ENCODE measurements at places on chromosomes 16 and 17.

DNA sequence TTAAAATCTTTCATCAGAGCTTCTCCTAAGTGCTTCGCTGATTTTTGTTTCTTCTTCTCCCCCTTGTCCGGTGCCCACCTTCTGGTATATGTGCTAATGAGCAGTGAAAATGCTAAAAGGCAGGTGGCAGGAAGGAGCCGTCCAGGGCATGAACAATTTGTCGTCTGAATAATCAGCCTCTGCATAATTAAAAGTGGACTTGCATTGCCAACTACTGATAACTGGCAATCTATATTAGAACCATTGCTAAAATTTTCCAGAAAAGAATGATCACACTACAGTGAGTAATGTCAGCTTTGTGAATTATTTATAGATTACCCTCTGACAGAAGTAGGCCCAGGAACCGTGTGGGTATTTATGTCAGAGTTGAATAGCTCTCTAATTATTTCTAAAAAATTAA is 28.1 kb downstream of the SERPINF1 start:
- DNase-seq = no peak

- no peak for DNase-seq
Measured at GRCh38 chr17:57750895-57751294, 5.8 kb upstream of the CCDC182 start.

GRCh38 chr17:4998027-4998731 is 429 bp downstream of the KIF1C start:
- peak; percentile 34 for DNase-seq

DNA sequence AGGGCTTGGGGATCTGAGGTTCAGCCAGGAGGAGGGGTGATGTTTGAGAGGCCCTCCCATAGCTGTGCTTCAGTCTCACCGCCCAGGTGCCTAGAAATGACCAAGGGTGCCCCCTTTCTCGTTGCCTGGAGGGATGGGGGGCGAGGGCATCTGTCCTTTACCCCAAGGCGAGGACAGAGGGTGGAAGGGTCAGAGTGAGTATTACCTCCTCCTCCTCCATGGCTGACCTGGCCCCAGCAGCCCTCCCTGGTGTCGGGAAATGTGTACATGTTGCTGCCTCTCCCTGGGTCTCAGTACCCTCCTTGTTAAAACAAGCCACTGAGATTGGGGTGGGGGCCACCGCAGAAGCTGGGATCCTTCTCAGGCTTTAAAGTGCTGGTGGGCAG is 2.4 kb downstream of the NECAB2 start:
- DNase-seq = no peak

DNA sequence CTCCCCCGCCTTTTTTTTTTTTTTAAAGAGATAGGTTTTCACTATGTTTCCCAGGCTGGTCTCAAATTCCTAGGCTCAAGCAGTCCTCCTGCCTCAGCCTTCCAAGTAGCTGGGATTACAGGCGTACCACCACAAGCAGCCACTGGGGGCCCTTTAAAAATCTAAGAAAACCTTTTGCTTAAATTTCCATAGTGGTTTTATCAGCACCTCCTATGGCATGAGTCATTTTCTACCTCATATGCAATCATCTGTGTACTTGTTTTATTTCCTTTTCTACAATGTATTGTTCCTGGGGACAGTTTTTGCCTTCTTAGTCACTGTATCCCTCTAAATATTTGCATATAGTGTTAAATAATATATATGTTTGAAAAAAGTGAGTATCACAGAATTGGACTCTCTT is 29.2 kb downstream of the GNA13 start:
- DNase-seq = peak; percentile 85

- DNase-seq = peak; percentile 4
Measured at GRCh38 chr16:49491771-49492761, 118.5 kb downstream of the C16orf78 start.

GRCh38 chr16:5305023-5305422 is 207.4 kb upstream of the EEF2KMT start:
- no peak for DNase-seq

- DNase-seq = peak; percentile 38
Measured at GRCh38 chr17:78993241-78993956, 13.7 kb upstream of the LGALS3BP start.

DNA sequence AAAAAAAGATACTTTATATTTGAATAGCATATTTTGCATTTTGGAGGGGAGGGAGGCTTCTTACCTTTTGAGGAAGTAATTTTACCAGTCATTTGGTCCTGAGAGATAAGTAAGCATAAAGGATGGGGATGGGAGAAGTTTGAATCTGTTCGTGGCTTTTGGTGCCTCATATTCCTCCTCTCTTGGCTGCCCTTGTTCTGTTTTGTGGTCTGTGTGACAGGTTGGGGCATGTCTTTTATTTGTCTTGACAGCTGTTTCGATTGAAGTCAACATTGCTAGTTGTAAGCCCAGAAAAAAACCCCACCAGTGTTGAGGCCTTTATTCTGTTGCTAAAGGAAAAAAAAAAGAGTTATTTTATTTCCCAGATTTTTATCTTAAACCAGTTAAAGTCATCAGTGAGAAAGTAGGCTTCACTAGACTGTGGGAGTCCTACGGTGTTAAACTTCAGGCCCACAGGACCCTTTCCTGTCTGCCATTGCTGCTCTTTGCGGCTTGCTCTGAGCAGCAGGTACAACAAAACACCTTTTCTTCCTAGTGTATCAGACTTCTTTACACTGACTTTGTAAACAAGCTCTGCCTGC is 11.4 kb downstream of the SLC7A6 start:
- no peak for DNase-seq

GRCh38 chr16:11682655-11683096 is 14.4 kb downstream of the SNN start:
- DNase-seq = peak; percentile 97

DNA sequence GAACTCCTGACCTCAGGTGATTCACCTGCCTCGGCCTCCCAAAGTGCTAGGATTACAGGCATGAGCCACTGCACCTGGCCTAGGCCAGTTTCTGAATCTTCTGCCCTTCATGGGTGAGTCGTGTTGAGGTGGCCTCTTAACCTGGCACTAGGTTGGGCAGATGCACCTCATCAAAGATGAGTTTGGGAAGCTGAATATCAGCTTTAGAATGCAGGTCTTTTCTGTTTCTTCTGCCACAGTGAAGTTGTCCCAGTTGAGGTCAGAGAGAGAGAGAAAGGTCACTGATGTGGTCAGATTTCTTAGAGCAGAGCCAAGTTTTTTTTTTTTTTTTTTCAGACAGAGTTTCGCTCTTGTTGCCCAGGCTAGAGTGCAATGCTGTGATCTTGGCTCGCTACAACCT is 111.3 kb upstream of the WSCD1 start:
- no peak for DNase-seq

DNA sequence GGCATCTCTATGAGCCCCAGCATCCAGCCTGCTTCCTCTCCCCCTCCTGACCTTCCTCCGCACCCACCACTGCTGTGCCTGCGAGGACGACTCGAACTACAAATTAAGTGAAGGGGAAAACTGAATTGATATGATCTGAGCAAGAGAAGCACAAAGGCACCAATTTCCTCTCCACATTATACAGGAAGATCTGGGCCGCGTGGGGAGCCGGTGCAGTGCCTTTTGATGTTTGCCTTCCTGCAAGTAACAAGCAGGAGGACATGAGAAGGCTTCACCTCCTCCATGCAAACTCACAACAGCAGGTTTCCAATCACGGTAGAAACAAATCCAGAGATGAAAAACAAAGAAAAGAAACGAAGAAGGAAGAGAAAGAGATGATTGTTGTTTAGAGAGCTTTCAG is 57.8 kb upstream of the MMP2 start:
- DNase-seq = no peak

GRCh38 chr17:78935419-78936323 is 10.5 kb upstream of the TIMP2 start:
- peak; percentile 98 for DNase-seq

- no peak for DNase-seq
Measured at GRCh38 chr16:78844682-78845081, 745.2 kb downstream of the WWOX start.

DNA sequence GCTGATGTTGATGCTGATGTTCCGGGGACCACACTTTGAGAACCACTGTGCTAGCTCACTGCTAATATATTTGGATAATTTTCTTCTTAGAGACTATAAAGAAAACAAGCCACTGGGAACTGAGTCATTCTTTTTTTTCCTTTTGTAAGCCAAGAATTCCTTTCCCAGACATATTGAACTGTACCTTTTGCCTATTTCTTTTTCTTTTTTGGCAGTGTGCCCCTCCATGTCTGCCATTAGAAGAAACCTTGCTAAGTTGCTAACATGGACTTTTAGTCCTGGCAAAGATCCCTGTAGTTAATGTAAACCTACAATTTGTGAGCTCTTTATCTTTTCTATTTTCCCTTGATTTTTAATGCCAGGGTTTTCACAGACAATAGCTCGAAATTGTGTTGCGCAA is 17.3 kb upstream of the ERCC4 start:
- DNase-seq = peak; percentile 32

GRCh38 chr17:1580979-1581676 is 18.5 kb upstream of the PITPNA start:
- DNase-seq = no peak

DNA sequence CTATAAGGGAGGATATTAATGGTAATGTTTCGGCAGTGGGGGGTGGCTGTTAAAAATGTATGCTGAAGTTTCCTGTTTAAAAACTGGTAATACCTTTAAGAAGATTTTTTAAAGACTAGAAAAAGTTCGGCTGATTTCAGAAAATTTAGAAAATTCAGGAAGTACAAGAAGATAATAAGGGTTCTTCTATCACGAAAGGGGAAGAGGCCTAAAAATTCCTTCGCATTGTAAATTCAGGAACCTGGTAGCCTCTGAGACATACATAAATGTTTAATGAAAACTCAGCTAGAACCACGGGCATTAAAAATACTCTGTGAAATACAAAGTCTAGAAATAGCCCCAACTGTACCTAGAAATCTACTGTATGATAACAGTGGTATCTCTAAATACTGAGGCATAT is 181.2 kb downstream of the PARN start:
- no peak for DNase-seq

DNA sequence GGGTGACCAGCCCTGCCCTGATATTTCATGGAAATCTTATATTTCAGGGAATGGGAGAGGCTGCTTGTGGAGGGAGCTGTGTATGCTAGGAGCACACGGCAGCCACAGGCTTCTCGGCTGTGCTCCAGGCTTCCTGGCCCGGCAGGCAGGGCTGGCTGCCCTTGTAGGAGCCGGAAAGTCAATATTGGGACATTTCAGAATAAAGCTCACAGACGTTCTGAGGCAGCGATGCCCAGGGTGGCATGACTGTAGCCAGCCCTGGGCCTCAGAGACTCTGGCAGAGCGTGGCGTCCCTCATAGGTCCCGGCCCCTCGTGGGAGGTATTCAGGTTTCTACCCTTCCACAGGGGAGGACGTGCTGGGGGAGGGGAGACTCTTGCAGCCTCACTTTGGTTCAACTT is 65.7 kb downstream of the BANP start:
- DNase-seq = no peak

- peak; percentile 59 for DNase-seq
Measured at GRCh38 chr17:81153340-81153803, 11.9 kb upstream of the PVALEF start.

DNA sequence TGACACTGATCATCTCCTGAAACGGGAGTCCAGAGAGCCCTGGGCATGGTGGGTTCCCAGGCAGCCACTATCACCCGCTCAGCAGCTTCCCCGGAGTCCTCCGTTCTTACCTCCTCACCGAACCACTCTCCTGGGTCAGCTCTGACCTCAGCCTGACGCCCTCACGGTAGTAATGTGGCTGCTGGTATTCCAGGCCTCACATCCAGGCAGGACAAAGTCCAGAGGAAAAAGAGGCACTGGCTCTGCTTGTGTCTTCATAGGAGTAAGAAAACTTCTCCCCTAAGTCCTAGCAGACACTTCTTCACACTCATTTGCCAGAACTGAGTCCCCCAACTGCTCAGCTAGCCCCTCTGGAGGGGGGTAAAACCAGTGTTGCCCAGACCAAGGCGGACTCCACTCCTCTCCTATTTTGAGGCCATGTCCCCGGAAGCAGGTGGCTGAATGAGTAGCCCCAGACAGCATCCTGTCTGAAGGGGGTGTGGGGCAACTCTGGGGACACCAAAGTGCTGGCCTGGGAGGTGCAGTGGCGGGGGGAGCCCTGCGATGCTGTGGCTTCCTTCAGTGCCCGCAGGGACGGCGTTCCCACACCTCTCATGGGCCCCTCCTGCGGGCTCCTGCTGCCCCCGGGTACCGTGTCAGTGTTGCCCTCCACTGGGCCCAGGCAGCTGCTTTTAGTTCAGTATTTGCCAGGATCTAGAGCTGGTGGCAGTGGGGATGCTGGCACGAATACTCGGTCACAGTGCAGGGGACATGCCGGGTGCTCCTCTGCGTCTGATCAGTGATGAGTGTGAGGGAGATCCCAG is 5.4 kb downstream of the FSCN2 start:
- no peak for DNase-seq

- DNase-seq = peak; percentile 59
Measured at GRCh38 chr17:7466639-7467341, 12.6 kb downstream of the ZBTB4 start.

GRCh38 chr16:12185563-12185962 is 209.0 kb downstream of the SNX29 start:
- no peak for DNase-seq

- peak; percentile 84 for DNase-seq
Measured at GRCh38 chr17:21126645-21127508, at the start of gene DHRS7B. DHRS7B (plus strand) TSS chr17:21126964; CDS start chr17:21126972, 8 bp downstream.

DNA sequence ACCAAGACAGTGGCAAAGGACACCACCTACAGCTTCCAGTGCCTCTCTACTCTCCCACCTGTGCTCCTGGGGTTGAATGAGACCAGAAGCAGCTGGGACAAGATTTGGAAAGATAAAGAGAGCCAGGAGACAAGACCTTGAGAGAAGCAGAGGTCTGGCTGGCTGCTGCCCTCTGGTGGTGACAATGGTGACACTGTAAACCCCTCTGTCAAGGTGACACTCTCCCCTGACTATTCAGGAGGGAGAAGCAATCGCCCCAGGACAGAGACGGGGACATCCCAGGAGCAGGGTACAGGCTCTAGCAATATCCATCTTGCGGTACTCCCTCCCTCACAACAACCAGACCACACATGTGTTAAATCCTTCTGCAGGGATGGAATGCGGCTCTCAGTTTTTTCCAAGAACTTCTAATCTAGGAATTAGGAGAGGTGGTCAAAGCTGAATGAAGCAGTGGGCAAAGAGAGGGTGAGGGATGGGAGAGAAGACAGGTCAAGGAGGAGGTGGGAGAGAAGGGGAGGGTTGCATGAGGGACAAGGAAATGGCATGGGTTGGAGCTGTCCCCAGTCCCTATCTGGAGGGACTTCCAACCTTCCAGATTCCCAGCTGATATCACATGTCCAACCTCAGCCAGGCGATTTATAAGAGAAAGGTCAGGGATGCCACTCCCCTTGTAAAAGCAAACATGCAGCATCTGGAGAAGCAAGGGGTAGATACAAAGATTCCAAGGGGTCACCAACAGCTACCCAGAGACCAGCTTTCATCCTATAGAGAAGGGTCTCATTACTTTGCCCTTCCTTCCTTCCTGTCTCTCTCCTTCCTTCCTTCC is 2.9 kb downstream of the PHOSPHO1 start:
- peak; percentile 51 for DNase-seq

Data from iris pigment epithelial cell (primary cell).